Fibroblast of skin of left biceps (primary cell): ENCODE measurements at places on chromosomes 12 and 14.

GRCh38 chr12:124523071-124523470, 44.3 kb downstream of the NCOR2 start:
- no peak for DNase-seq

GRCh38 chr12:92771001-92771400, 68.2 kb downstream of the PLEKHG7 start:
- DNase-seq = no peak

GRCh38 chr12:122096014-122096413, 17.5 kb downstream of the MLXIP start:
- no peak for DNase-seq

DNA sequence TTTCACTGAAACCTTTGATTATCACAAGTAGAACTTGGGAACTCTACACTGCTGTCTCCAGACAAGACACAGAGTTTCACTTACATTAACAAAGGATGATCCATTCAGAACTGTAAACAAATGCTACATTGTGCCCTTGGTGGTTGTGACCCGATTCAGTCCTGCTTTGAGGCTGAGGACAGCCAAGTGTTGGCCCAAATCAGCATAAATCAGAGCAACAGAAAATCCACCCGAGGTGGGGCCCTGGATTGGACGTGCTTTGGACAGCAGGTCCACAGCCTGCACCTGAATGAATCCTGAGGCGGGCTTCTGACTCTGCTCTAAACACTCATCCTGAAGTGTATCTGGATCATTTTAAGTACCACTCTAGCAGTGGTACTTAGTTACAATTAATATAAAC, 68.8 kb downstream of the PPP2R5C start:
- no peak for DNase-seq

GRCh38 chr12:24499151-24500146, 449.5 kb downstream of the BCAT1 start:
- DNase-seq = peak; percentile 17

GRCh38 chr14:97625477-97625876, 828.3 kb downstream of the VRK1 start:
- DNase-seq = no peak

- peak; percentile 75 for DNase-seq
These were observed 2.9 kb downstream of the SCNN1A start for GRCh38 chr12:6372403-6373003.

DNA sequence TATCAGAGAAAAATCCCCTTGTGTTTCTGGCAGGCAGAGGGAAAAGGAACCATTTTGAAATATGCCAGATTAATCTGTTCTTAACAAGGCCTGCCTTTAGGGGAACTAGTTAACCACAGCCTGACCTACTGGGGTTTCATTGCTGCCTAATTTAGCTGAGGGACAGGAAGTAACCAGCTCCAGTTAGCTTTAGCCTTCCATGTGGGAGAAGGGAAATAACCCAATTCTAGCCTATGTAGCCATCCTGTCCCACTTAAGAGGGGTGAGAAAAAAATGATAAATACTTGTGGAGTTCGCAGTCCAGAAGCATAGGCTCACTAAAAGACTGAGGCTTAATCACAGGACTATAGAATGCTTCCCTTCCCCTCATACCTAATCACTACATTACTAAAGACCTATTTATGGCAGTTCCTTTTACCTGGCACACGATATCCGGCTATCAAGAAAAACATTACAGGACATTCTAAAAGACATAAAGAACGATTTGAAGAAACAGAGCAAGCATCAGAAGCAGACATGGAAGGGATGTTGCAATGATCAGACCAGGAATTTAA, 22.8 kb downstream of the COX8C start:
- no peak for DNase-seq

GRCh38 chr12:48296586-48297282, 54.0 kb downstream of the ZNF641 start:
- peak; percentile 34 for DNase-seq

DNA sequence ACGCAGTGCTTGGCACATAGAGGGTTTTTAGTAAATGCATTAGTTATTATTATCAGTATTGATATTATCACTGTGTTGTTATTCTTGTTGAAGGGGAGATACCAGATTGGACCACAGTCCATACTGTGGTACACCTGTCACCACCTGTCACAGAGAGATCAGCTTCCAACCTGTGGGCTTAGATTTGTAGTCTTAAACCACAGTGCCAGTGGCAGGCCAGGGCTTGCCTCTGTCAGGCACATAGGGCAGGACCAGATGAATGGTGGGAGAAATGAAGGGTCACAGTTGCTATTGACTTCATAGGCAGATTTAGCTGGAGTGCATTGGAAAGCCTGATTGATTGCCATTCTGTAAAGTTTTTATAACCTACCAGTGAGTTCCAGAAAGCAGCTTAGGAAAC, 35.1 kb downstream of the ARL1 start:
- DNase-seq = no peak

DNA sequence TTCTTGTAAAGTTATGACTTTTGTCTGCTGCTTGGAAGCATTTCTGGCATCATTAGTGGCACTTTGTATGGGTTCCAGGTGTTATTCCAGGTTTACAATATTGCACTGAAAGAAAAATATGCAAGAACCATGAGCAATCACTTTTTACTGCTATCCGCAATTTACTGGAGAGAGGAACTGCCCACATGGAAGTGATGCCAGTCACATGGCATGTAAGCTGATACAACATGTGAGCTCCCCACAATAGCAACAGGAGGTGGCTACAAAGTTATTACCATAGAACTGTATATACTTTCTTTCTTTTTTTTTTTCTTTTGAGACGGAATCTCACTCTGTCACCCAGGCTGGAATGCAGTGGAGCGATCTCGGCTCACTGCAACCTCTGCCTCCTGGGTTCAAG, 1012.1 kb downstream of the BCL11B start:
- no peak for DNase-seq

GRCh38 chr12:20119596-20120402, 248.5 kb upstream of the PDE3A start:
- no peak for DNase-seq

DNA sequence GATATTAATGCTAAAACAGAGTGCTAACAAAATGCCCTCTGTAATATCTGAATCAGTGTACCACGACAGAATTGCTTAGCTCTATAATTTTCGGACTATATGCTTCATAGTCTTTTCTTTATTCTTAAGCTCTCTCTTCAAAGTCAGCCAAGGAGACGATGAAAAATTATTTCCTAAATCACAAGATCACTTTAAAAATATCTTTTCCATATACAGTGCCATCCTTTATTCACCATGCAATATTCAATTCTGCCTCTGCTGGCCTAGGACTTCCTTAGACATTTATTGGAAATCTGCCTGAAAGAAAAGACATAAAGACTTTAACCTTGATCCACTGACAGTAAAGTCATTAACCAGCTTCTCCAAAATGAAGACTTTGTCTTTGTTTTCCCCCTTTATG, 238.9 kb upstream of the BTG1 start:
- DNase-seq = no peak

GRCh38 chr14:34262127-34262910, 199.7 kb downstream of the SPTSSA start:
- DNase-seq = no peak

DNA sequence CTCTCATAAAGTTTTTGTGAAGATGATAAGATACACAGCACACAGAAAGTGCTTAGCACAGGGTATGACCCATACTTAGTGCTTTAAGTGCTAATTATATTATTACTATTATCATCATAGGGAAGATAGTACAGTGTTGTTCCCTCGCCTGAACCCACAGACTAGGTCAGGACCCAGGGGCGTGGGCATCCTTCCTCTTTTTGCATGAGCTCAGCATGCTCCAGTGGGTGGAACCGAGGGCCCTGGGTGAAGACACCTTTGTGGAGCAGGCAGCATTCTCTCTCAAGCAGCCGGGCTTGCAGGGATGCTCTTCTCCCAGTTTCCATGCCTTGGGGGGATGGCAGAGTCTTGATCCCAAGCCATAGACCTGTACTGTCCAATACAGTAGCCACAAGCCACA, 34.8 kb downstream of the CRACR2A start:
- no peak for DNase-seq

- DNase-seq = no peak
These were observed 20.3 kb upstream of the GPR33 start for GRCh38 chr14:31508135-31508534.

- DNase-seq = peak; percentile 54
These were observed 34.2 kb downstream of the ABCC9 start for GRCh38 chr12:21906919-21907493.

DNA sequence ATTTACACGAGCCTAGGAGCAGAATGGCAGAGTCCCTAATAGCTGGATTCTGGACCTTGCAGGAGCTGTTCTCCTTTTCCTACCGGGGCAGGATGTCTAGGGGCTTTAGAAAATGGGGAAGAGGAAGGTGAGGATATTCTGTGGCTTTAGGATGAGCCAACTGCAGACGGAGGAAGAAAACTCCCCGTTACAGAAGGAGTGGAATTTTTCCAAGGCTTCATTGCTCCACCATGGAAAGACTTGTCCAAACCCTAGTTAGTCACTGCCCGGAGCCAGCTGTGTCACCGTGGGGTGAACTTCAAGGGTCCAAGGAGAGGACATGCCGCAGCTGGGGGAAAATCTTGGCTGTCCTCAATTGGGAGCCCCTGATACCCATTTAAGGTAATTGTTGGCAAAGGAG, 41.6 kb downstream of the FOS start:
- no peak for DNase-seq

DNA sequence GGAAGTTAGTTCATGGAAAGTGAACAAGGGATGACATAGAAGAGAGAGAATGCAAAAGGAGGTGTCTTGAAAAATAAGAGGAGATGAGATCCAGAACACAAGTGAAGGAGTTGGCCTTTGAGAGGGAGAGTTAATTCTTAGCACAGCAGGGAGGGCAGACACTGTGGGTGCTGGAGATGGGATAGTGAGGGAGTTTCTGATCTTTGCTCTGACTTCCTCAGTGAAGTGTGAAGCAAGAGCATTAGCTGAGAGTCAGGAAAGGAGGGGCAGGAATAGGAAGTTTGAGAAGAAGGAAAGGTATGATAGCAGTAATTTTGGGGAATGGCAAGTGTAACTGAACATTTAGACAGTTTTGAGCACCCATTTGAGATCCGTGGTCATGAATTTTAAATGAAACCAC, 75.8 kb upstream of the COCH start:
- no peak for DNase-seq

- DNase-seq = no peak
These were observed 476.3 kb downstream of the LRIG3 start for GRCh38 chr12:58443981-58444371.

GRCh38 chr12:50241178-50241577, 42.1 kb downstream of the LIMA1 start:
- no peak for DNase-seq

- DNase-seq = no peak
These were observed 120.5 kb upstream of the NCOR2 start for GRCh38 chr12:124687917-124688316.

DNA sequence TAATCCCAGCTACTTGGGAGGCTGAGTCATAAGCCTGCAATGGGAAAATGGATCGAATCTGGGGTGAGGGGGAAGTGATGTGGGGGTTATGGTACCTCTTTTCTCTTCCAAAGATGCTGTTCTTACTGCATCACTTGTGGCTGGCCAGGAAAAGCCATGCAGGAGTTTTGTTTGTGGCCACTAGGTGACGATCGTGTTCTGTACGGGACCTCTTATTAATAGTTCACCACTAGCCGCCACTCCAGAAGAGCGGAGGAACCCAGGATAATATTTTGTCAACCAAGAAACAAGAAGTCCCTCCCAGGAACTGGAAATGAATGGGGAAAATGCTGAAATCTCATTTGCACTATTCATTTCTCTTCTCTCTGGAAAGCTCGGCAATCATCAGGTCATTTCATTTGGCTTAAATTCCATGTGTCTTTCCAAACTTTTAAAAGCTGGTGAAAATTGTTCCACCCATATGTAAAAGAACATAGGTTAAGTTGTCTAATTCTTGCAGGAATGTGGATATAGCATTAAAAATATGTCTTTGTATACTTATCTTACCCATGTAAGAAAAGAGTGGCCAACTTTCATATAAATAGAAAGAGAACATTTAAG, 8.9 kb downstream of the GPR65 start:
- peak; percentile 24 for DNase-seq

- DNase-seq = no peak
These were observed 386.1 kb downstream of the SEC23A start for GRCh38 chr14:38716926-38717325.

DNA sequence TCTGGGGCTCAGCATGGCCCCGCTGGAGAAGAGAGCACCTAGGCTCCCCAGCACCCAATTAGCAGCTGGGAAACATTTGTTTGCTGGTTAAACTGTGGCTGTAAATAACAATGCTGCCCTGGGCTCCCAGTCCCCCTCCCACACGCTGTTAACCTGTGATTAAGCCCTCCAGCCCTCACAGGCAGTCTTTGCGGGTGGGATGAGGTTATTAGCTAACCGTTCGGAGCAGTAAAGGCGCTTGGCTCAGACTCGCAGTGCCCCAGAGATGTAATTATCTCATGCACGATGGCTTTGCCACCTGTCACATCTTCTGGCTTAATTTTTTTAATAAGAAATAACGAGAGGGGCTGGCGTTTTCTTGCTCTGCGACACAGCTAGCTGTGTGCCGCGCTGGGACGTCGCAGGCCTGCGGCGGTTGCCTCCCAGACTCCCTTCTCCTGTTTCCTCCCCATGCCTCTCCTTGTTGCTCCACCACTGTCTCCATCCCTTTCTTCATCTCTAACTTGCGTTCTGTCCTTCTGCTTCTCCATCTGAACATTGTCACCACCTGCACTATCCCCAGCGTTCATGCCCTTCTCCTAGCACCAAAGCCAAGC, 239.2 kb upstream of the FKBP4 start:
- no peak for DNase-seq

GRCh38 chr14:92417759-92418158, 94.8 kb downstream of the SLC24A4 start:
- DNase-seq = no peak

GRCh38 chr12:28814246-28814645, 334.8 kb upstream of the FAR2 start:
- DNase-seq = no peak

DNA sequence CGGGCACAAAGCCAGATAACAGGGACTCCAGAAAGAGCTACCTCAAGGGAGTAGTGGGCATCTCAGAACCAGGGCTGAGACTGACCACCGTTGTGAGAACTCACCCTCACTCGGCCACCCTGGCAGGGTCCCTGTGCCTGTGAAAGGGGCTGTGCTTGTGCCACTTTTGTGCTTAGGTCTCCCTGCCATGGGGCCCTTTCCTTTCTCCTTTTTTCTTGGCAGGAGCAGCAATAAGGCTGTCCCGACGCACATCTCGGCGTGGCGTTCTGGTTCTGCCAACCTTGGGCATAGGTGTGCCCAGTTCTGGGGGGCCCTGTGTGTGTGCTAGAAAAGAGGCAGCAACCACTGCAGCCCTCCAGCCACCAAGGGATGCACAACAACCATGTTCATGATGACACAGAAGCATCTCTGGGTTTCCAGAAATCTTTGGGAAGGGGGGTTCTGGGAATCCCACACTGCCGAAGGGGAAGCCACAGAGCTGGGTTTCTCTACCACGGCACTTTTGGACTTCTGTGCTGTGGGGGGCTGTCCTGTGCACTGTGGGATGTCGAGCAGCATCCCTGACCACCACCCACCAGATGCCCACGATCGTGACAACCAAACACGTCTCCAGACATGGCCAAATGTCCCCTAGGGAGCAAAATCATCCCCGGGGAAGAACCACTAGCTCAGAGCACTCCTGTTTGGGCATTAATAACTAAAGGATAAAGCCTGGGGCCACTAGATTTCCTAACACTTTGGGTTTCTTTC, 13.1 kb upstream of the TMEM119 start:
- DNase-seq = no peak
